ENCODE measurements at places on chromosomes 7 and 10.
A peak's percentile ranks its signal among the peaks of the same experiment; 100 is the strongest.

- no peak for DNase-seq
Measured at GRCh38 chr10:21473135-21473534, 52.3 kb downstream of the SKIDA1 start.

- no peak for DNase-seq
Measured at GRCh38 chr7:116446212-116446855, 53.2 kb upstream of the CAV2 start.

DNA sequence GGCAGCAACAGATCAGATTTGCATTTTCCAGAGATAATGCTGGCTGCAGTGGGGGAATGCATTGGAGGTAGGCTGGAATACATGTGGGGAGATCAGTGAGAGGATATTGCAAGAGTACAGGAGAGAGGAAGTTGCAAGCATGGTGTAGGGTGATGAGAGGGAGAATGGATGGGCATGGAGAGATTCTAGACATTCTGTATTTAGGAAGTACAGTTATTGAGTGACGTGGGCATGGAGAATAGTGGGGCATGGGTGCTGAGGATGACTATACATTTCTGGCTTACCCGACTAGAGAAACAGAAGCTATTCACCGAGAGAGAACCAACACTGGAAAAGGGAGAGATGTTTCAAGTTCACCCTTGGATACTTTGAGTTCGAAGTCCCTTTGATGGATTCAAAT is 116.9 kb upstream of the SVIL start:
- DNase-seq = no peak

DNA sequence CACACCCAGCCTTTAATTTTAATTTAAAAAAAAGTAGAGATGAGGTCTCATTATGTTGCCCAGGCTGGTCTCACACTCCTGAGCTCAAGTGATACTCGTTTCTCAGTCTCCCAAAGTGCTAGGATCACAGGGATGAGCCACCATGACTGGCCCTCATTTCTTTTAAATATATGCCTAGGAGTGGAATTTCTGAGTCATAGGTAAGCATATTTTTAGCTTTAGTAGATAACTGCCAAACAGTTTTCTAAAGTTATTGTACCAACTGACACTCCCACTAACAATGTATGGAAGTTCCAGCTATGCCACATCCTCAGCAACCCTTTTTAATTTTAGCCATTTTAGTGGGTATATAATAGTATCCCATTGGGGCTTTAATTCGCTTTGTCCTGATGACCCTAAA is 13.8 kb upstream of the PPIF start:
- DNase-seq = no peak

DNA sequence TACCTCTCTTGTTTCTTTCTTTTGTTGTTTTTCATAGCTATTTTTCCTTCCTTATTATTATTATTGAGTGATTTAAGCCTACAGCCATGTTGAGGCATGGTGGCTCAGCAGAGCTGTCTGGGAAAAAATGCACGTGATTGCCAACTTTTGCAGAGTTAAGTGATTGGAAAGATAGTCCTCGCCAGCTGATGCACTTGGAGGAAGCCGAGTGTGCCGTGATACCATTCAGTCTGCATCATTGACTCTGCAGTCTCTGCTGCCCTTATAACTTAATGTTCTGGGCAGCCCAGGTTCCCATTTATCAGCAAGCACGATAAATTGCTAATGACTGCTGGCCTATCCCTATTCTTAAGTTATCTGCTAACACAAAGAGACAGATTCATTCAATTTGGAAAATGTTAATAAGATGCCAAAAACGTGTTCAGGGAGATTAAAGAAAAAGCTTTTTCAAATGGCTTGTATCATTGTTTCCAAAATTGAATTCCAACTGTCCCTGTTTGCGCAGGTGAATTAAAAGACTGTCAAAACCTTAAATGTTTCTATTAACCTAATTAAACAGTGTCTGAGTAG is 232.9 kb upstream of the NPY start:
- no peak for DNase-seq

- DNase-seq = no peak
Measured at GRCh38 chr7:140403878-140404564, at the start of gene RAB19. TSS of gene RAB19 (plus strand) at chr7:140404058. CDS start at chr7:140407647, 3,589 bp downstream.

DNA sequence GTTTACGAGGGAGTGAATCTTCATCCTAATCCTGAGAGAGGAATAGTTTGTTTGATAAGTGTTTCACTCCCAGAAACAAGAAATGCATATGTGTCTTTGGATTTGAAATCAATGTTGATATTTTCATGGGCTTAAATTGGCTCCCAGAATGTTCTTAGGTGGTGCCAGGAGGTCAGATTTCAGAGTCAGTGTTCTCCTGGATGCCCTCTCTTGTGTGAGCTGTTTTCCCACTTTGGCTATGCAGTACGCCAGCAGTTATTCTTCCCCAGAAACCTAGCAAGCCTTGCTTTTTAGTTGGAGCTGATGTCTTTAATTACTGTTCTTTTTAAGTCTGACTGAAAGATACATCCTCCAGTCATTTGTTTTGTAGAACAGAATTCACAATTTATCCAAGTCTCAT is 291.4 kb downstream of the DNAJB9 start:
- no peak for DNase-seq

DNA sequence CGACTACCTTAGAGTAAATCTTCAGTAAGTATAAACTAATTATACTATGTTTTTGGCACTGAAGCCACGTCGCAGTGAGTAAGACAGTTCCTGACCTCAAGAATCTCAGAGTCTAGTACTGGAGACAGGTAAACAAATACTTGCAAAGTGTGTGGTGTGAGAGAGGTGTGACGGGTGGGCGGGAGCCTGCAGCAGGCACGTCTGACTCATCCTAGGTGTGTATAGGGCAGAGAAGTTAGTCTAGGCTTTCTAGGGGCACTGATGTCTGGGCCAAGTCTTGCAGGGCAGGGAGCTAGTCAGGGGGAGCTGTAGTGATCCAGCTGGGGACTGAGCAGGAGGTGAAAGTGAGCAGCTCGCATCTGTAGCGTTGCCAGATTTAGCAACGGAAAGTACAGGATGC is 35.9 kb upstream of the SFTPD start:
- DNase-seq = no peak

DNA sequence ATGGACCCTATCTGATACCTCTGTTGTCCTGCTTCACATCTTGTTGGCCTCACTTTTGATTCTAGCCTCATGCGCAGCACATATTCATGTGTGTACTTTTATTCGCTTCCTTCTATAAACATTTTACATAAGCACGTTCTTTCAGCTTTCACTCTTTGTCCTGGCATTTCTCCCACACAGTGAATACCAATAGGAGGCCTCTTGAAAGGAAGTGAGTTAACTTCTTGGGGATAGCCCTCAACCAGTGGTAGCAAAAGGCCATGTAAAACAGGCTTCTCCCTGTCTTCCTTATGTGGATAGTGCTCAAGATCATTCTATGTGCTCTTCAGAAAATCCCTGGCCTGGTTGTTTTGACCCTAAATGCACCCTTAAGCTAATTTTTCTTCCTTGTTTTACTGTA is 633.9 kb upstream of the MBL2 start:
- DNase-seq = no peak

- DNase-seq = no peak
Measured at GRCh38 chr7:67618556-67619162, 622.0 kb downstream of the TYW1 start.

DNA sequence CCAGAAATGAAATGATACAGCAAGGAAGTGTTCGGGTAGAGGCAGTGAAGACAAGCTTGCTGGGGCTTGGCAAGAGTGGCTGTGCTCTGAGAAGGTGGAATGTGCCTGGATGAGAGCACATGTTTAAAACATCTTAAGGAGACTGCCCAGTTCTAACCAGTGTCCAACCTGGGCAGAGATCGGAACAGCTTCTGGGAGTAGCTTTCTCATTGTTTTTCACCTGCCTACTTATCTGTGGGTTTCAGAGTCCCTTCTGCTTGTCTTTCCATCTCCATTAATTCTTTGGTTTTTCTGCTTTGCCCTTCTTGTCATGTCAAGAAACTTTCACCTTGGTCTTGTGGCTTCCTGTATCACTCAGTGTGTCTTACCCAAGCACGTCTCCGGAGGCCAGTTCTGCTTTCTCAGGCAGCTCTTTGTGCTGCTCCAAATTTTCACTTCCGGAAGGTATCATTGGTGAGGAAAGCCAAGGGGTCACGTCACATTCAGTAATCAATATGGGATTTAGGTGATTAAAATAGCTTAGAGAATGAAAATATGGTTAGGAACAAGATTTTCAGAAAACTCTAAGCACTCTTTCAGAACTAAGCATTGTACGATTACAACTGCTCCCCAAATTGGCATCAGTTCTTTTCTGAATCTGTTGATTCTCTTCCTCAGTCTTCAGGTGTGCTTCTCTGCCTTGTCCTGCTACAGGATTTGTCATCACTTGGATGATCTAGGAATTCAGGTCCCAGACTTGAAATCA is 5.5 kb upstream of the LAMB4 start:
- DNase-seq = peak; percentile 94

DNA sequence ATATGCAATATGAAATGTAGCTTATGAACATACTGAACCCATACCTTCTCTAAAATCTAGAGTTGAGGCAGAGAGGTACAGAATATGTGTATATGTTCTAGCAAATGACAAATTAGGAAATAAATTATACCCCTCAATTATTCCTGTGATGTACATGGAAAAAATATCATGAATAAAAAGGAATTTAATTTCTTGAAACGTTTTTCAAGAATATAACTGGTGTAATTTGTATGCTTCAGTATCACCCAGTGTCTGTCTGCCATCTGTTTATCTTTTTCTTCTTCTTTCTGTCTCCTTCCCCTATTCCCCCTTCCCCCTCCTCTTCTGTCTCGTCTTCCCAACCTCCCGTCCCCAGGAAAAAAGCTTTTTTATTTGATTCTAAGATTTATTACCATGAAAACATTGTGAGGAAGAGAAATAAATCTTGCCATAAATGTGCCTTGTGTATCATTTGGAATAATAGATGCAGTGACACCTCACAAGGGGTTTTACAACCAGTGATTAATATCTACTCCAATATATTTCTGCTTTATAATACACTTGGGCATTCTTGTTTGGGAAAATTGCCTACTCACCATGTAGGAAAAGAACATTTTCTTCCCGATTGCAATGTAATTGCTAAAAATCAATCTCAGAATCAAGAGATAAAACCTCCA is 12.2 kb downstream of the LANCL2 start:
- DNase-seq = no peak

DNA sequence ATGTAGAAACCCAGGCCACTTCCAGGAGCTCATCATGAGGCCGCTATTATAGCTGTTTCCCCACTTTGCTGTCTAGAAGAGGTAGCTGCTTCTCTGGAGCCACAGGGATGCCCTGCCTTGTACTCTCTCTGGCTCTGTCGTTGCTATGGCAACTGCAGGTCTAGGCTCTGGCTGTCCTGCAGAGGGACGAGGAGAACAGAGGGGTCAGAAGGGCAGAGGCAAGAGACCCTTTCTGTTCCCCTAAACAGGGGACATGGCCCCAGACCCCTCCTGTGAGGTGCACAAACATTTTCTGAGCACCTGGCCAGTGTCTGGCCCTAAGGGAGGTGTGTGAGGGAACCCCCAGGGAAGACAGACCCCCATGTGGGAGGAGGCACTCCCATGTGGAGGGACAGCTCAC is 31.4 kb downstream of the ITPRIP start:
- DNase-seq = no peak

DNA sequence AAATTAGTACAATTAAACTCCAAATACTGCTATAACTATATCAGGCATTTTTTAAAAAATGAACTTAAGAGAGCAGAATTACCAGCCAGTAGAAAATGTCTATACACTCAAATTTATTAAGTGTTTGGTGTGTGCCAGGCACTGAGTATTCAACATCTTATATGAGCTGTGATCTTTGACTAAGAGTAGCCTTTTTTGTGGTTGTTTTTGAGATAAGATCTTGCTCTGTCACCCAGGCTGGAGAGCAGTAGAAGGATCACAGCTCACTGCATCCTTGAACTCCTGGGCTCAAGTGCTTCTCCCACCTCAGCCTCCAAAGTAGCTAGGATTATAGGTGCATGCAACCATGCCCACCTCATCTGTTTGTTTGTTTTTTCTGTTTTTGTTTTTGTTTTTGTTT is 102.5 kb upstream of the CELF2 start:
- DNase-seq = no peak

DNA sequence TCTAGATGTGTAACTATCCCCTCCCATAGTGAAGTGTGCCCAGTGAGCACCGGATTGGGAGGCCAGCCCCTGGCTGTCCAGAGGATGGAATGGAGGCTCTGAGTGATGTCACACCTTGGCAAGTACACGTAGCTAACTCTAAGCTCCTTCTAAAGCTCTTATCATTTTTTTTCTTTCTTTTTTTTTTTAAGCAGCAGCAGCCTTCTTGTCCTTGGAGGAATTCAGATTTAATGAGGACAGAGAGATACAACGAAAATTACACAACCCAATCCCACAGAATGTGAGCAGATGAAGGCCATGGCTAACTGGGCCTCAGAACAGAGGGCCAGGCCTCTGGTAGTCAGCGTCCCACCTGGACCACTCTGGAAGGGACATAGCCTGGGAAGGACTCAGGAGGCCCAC is 11.3 kb downstream of the TNS3 start:
- no peak for DNase-seq

DNA sequence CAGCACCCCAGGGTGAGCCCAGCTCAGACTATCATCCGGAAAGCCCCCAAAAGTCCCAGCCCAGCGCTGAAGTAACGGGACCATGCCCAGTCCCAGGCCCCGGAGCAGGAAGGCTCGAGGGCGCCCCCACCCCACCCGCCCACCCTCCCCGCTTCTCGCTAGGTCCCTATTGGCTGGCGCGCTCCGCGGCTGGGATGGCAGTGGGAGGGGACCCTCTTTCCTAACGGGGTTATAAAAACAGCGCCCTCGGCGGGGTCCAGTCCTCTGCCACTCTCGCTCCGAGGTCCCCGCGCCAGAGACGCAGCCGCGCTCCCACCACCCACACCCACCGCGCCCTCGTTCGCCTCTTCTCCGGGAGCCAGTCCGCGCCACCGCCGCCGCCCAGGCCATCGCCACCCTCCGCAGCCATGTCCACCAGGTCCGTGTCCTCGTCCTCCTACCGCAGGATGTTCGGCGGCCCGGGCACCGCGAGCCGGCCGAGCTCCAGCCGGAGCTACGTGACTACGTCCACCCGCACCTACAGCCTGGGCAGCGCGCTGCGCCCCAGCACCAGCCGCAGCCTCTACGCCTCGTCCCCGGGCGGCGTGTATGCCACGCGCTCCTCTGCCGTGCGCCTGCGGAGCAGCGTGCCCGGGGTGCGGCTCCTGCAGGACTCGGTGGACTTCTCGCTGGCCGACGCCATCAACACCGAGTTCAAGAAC is 1.1 kb downstream of the VIM start:
- peak; percentile 84 for DNase-seq

GRCh38 chr10:114095559-114096337 is 52.1 kb downstream of the ADRB1 start:
- peak; percentile 78 for DNase-seq
